ENCODE measurements at places on chromosomes 11 and 22.
A peak's percentile ranks its signal among the peaks of the same experiment; 100 is the strongest.

- no peak for DNase-seq
These were observed 31.6 kb upstream of the CBX7 start for GRCh38 chr22:39183991-39184585.

GRCh38 chr22:45425101-45425500 is 11.6 kb downstream of the RIBC2 start:
- DNase-seq: peak; percentile 50

GRCh38 chr11:69913591-69914285 is 94.5 kb upstream of the FGF3 start:
- DNase-seq: no peak

DNA sequence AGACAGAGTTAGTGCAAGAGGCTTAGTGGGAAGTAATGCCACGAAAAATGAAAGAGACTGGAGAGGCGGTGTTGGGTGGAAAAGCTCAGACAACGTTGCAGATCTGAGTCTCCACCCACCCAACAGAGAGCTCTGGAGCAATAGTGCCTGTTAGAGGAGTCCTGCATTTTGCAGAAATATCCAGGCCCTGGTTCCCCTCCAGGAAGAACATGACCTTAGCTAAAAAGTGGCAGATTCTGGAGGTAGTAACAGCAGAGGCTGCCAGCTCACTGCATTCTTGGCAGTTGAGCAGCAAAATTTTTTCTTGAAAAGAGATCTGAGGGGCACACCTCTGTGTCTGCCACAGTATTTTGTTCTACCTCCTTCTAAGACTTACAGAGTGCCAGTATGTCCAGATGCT is 27.7 kb upstream of the BIRC3 start:
- DNase-seq: no peak

- DNase-seq: no peak
These were observed 16.2 kb downstream of the YPEL4 start for GRCh38 chr11:57633394-57634070.

DNA sequence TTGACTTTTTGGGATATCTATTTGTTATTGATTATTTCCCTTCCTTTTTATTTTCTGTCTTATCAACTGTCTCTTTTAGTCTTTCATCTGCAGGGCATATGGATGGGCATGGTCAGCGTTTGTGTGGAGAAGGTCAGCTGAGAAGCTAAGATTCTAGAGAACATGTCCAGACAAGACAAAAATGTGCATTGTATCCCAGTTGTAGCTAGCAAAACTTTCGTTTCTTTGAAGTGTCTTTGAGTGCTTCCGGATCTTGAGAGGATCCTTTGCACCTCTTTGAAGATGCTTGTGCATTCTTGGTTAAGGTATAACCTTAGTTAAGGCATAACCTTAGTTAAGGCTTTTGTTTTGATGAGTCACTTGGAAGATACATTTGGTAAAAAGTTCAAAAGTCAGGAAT is 329.9 kb upstream of the LRRC4C start:
- peak; percentile 38 for DNase-seq

GRCh38 chr11:1389932-1390568 is at the start of gene BRSK2:
Gene BRSK2 (plus strand): TSS chr11:1389934. CDS start chr11:1390285, 351 bp downstream.
- DNase-seq: no peak

DNA sequence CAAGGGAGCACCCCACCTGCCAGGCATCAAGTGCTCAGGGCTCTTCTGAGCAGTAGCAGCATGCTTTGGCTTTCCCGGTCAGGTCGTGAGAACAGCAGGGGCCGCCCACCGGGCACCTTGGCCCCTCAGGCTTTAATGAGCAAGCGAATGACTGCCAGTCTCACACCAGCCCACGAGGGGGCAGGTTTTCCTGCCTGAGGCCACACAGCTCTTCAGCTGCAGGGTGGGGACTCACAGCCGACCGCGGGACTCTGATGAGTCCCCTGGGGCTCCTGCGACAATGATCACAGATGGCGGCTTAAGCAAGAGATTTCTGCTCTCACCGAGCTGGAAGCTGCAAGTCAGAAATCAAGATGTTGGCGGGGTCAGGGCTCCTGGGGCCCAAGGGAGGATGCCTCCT is 14.3 kb upstream of the FGF19 start:
- peak; percentile 31 for DNase-seq

GRCh38 chr11:57303280-57303989 is 21.3 kb downstream of the TNKS1BP1 start:
- DNase-seq: peak; percentile 89

- no peak for DNase-seq
These were observed 8.2 kb downstream of the MS4A15 start for GRCh38 chr11:60764879-60765278.

GRCh38 chr22:39856588-39856987 is 37.0 kb downstream of the ENTHD1 start:
- no peak for DNase-seq

GRCh38 chr22:38142606-38143005 is 32.1 kb upstream of the BAIAP2L2 start:
- DNase-seq: no peak

DNA sequence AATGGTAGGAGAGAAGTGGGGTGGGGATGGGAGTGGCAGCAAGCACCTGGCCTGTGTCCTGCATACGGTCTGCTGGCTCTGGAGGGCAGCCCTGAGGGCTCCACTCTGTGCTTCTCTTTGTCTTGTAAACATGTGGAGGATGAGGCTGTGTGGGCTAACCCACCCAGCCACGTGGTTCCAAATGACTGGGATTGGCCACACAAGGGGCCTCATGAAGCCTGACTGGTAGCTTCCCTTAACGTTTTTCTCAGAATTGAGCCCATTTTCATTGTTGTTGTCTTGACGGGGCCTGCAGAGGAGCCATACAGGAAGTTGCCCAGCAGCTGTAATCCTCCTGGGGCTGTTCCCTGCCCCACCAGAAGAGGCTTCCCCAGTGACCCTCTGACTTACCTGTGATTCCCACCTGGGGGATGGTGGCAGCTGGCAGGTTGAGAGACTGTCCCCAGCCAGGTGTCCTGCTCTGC is 18.0 kb downstream of the DERL3 start:
- DNase-seq: no peak

- DNase-seq: no peak
These were observed 854.3 kb downstream of the KCNA4 start for GRCh38 chr11:29162491-29162890.

DNA sequence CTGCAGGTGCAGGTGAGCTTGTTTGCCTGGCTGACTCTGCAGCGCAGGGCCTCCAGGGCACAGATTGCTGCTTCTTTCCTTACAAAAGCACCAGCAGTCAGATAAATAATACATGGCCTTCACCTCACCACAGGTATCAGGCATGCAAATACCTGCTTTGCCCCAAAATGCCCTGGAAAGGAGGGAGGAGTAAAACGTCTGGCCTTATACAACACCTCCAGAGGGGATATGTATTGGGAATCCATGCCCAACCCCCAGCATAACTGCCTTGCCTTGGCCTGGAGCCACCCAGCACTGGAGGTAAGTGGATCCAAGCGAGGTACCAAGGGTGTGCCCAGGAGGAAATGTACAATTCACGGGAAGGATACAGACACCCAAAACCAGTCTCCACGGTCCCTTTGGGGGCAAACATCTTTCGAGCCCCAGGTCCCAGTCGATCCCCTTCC is 860 bp downstream of the TMEM184B start:
- DNase-seq: peak; percentile 56

GRCh38 chr11:44094260-44094868 is 1.1 kb upstream of the EXT2 start:
- DNase-seq: peak; percentile 88

- no peak for DNase-seq
These were observed 318.1 kb upstream of the B3GAT1 start for GRCh38 chr11:134730101-134730500.

- no peak for DNase-seq
These were observed 150.2 kb upstream of the B3GAT1 start for GRCh38 chr11:134562196-134562595.

DNA sequence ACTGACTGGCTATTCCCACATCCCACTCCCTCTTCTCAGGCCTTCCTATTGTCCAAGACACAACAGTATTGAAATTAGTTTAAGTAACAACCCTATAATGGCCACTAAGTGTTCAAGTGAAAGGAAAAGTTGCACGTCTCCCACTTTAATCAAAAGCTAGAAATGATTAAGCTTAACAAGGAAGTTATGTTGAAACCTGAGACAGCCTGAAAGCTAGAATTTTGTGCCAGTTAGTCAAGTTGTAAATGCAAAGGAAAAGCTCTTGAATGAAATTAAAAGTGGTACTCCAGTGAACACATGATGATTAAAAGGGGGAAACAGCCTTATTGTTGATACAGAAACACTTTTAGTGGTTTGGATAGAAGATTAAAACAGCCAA is 332.7 kb downstream of the CASP12 start:
- DNase-seq: no peak

DNA sequence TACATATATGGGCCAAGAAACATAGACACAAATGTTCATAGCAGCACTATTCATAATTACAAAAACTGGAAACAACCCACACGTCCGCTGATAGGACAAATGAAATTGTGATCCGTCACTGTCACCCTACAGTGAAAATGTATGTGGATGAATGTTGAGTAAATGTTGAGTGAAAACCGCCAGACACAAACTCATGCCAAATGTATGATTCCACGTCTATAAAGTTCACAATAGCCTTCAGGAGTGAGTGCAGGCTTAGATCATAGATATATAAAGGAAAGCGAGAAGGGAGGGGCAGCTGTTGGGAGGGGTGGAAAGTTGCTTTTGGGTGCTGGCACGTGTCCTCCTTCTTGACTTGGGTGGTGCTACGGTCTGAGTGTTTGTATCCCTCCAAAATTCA is 33.6 kb downstream of the DBX1 start:
- peak; percentile 24 for DNase-seq

DNA sequence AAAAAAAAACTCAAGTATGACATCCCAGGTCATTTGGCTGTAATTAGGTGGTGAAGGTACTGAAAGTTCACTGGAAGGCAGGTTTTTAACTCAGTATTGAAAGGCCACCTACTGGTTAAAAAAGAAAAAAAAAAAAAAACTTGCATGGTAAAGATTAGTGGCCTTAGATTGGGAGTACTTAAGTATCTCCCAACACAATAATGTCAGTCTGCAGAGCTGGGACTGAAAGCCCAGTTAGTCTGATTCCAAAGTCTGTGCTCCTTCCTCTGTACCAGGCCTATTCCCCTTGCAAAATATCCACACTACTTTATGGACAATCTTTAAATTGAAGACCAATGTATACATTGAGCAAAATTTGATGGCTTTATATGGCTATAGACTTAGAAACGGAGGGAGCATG is 85.5 kb downstream of the NOX4 start:
- peak; percentile 38 for DNase-seq

DNA sequence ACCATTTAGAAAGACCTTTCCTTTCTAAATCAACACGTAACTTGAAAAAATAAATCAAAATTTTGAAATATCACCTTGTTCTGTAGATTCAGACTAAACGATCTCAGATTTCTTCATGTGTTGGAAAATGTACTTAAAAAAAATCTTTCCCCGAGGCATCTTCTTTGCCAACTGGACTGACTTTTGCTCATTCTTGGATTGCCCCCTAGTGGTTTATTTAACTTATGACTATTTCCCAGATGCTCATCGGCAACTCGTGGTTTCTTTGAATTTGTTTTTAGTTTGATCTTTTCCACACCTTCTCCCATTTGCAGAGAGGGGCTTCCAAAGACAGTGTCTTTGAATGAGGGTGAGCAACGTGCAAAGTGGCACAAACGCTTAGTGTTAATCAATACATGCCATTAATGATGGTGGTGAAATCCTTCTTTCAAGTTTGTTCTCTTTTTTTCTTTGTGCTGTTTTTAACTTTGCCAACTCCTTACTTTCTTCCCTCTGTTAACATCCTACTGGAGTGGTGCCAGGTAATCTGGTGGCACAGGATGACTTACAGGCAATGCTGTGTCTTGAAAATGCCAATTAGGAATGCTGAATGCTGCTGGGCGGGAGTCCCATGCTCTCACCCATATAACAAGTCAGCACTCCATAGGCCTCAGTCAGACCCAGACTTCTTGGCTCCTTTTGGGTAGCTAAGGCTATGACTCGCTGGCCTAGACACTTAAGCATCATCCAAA is 18.3 kb downstream of the PRSS23 start:
- DNase-seq: peak; percentile 78

- DNase-seq: no peak
These were observed 16.2 kb upstream of the MUC5B start for GRCh38 chr11:1206391-1207271.

GRCh38 chr11:35363246-35363801 is 56.0 kb downstream of the SLC1A2 start:
- no peak for DNase-seq

- no peak for DNase-seq
These were observed 11.0 kb upstream of the NRIP3 start for GRCh38 chr11:9014826-9015225.

- no peak for DNase-seq
These were observed 62.7 kb upstream of the FTH1 start for GRCh38 chr11:62030071-62030684.

DNA sequence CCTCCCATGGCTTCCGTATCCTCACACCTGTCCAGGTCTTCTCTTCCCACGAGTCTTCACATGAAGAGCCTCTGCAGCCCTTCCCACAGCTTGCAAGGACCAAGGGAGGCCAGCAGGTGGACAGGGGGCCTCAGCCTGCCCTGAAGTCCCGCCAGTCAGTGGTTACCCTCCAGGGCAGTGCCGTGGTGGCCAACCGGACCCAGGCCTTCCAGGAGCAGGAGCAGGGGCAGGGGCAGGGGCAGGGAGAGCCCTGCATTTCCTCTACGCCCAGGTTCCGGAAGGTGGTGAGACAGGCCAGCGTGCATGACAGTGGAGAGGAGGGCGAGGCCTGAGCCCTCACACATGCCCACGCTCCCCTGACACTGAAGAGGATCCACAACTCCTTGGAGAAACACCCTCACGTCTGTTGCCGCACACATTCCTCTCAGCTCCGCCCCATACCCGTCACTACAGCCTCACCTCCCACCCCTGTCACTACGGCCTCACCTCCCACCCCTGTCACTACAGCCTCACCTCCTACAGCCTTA is 8.3 kb downstream of the SSH3 start:
- peak; percentile 64 for DNase-seq

DNA sequence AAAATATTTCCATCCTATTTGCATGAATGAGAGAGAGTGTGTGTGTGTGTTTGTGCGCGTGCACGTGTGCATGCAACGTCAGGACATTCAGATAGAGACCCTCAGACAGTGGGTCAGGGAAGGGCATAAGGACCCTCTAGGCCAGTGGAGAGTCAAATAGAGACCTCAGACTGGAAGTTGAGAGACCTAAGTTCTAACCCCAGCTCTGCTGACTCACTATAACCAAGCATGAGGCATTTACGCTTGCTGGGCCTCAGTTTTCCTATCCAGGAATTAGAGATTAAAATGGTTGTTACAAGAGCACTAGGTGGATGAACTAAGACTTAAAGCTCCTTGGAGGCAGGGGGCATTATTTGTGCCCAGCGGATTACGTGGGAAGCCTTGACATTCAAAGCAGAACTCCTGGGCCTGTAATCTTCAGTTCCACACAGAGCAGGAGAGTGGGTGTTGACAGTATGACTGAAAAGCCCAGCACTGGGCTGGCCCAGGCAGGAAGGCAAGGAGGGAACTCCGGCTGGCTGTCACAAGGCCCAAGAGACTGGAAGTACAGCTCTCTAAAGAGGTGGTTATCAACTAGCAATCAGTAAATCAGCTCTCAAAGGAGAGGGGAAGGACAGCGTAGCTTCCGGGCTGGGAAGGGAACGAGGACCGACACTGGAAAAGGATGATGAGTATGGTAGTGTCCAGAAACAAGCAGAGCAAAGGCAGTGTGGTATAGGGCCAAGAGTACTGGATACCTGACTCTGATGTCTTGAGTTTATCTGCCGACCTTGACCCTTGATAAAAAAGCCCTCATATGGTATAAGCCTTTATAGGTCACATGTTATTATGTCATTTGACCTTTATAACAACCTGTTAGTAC is 9.2 kb downstream of the RHOG start:
- DNase-seq: no peak

- DNase-seq: peak; percentile 36
These were observed 3.7 kb downstream of the SLC39A13 start for GRCh38 chr11:47411884-47412746.
